Liver (tissue), 10 donors: ENCODE measurements at places on chromosomes 13 and 19. TPM values are rescaled to one million over a fixed set of nuclear protein-coding genes. Genes with fewer than 3 reads are reported as not detected.
A peak's percentile ranks its signal among the peaks of the same experiment; 100 is the strongest.

DNA sequence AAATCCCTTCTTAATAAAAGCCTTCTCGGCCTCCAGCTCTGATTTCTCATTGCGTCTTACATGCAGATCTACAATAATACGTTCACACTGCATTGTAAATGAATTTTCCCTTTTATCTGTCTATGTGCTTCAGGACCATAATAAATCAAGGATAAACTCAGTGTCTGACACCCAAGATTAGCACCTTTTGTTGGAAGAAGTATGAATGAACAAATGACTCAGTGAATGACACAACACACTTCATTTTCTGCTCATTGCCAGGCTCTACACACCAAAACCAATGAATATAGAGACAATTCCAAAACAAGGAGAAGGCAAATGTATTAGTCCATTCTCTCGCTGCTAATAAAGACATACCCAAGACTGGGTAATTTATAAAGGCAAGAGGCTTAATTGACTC, 1224.4 kb downstream of the EFNB2 start:
- peaks cover 3% of the 10 kb centered on the region for H3K27me3 ChIP-seq
- no peak overlapping the region for H3K4me3 ChIP-seq
- H3K27ac ChIP-seq, result no peak overlapping the region
- no peaks in the 10 kb centered on the region for H3K36me3 ChIP-seq
- DNase-seq, result no peak

The ZNF844 gene
- 5.6 TPM for total RNA-seq

- H3K4me1 ChIP-seq, result peaks cover 11% of the 10 kb centered on the region
- no peak for DNase-seq
- H3K27ac ChIP-seq, result no peak overlapping the region
- no peak overlapping the region for H3K4me3 ChIP-seq
- H3K27me3 ChIP-seq, result no peaks in the 10 kb centered on the region
Measured at GRCh38 chr13:106630650-106631049, 62.7 kb upstream of the ARGLU1 start.

- H3K36me3 ChIP-seq, result no peaks in the 10 kb centered on the region
- H3K27ac ChIP-seq, result no peak overlapping the region
- H3K27me3 ChIP-seq, result no peaks in the 10 kb centered on the region
- no peak overlapping the region for H3K4me3 ChIP-seq
Measured at GRCh38 chr13:71304861-71305260, 562.1 kb downstream of the DACH1 start.

DNA sequence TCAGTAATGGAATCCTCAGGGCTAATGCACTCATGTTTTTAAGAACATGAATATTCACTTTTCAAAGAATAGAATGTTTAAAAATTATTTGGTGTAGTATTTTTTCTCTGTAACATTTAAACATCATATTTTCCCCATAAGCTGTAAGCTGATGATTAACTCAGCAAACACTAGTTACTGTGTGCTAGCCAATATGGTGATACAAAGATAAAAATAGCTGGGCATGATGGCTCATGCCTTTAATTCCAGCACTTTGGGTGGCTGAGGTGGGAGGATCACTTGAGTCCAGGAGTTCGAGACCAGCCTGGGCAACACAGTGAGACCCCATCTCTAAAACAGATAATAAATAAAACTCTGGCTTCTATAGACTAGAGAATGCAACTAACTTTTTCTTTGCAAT, 13.2 kb downstream of the RNF17 start:
- H3K27ac ChIP-seq, result no peak overlapping the region
- H3K4me3 ChIP-seq, result no peak overlapping the region
- H3K4me1 ChIP-seq, result no peaks in the 10 kb centered on the region
- no peaks in the 10 kb centered on the region for H3K36me3 ChIP-seq
- DNase-seq, result no peak

GRCh38 chr13:79987761-79988160, 353.2 kb downstream of the SPRY2 start:
- H3K36me3 ChIP-seq, result no peaks in the 10 kb centered on the region
- no peaks in the 10 kb centered on the region for H3K27me3 ChIP-seq
- no peak overlapping the region for H3K4me3 ChIP-seq

The PCDH17 gene
- total RNA-seq, result 1.1 TPM

DNA sequence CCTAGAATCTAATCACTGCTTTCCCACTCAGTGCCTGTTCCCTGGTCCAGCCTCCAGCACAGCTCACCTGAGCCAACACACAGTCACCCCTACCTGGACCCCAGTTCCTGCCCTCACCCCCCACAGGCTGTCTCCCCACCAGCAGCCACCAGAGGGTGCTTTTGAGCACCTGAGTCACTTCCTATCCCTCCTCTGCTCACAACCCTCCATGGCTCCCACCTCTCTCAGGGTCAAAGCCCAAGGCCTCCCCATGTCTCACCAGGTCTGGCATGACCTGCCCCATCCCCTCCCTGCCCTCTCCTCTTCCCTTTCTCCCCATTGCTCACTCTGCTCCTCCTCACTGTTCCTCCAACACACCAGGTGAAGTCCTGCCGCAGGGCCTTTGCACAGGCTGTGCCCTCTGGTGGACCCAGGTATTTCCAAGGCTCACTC, 7.1 kb upstream of the DPP9 start:
- H3K4me3 ChIP-seq, result no peak overlapping the region
- H3K36me3 ChIP-seq, result no peaks in the 10 kb centered on the region
- no peaks in the 10 kb centered on the region for H3K27me3 ChIP-seq
- no peaks in the 10 kb centered on the region for H3K4me1 ChIP-seq

GRCh38 chr19:46728208-46728607, 11.3 kb upstream of the PRKD2 start:
- H3K27me3 ChIP-seq, result no peaks in the 10 kb centered on the region
- peaks cover 78% of the 10 kb centered on the region for H3K36me3 ChIP-seq
- DNase-seq, result no peak
- peak overlapping the region; percentile 33 for H3K27ac ChIP-seq
- no peak overlapping the region for H3K4me3 ChIP-seq

The ZNF440 gene
- total RNA-seq, result 7.2 TPM

- DNase-seq, result no peak
Measured at GRCh38 chr13:93218583-93218982, 8.0 kb upstream of the GPC6 start.

The NAT14 gene
- 3.7 TPM for total RNA-seq

DNA sequence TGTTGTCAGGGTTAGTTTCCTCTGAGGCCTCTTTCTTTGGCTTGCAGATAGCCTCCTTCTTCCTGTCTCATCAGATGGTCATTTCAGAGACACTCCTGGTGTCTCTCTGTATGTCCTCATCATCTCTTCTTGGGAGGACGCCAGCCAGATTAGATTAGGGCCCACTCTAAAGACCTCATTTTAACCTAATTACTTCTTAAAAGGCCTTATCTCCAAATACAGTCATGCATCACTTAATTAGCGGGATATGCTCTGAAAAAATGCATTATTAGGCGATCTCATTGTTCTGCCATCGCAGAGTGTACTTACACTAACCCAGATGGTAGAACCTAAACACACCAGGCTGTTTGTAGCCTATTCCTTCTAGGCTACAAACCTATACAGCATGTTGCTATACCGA, 89.0 kb downstream of the CDK8 start:
- no peak overlapping the region for H3K27ac ChIP-seq
- DNase-seq, result no peak
- H3K4me1 ChIP-seq, result no peaks in the 10 kb centered on the region
- H3K36me3 ChIP-seq, result no peaks in the 10 kb centered on the region

- H3K27ac ChIP-seq, result peak overlapping the region; percentile 56
- peak; percentile 82 for DNase-seq
Measured at GRCh38 chr19:50330365-50331078, 1.3 kb upstream of the KCNC3 start.

- no peaks in the 10 kb centered on the region for H3K36me3 ChIP-seq
- no peak overlapping the region for H3K4me3 ChIP-seq
- DNase-seq, result no peak
- no peaks in the 10 kb centered on the region for H3K27me3 ChIP-seq
- no peaks in the 10 kb centered on the region for H3K4me1 ChIP-seq
- no peak overlapping the region for H3K27ac ChIP-seq
Measured at GRCh38 chr13:25958986-25959385, 92.8 kb downstream of the SHISA2 start.

- DNase-seq, result no peak
- H3K27ac ChIP-seq, result no peak within 1 kb of the TSS
- peaks cover 11% of the 10 kb centered on the region for H3K4me1 ChIP-seq
- H3K36me3 ChIP-seq, result no peaks in the 10 kb centered on the region
Measured at GRCh38 chr19:33621811-33622504, at the start of gene CHST8. CHST8 (plus strand) TSS chr19:33621953; CDS start chr19:33689262, 67,309 bp downstream.

GRCh38 chr13:35225582-35225981, 250.9 kb downstream of the MAB21L1 start:
- no peaks in the 10 kb centered on the region for H3K4me1 ChIP-seq
- no peak for DNase-seq
- no peak overlapping the region for H3K4me3 ChIP-seq
- H3K27me3 ChIP-seq, result no peaks in the 10 kb centered on the region

The RFPL4AL1 gene
- total RNA-seq, result not detected

The NKPD1 gene
- not detected for total RNA-seq

The MAP2K7 gene
- 11.7 TPM for total RNA-seq

The ALOX5AP gene
- total RNA-seq, result 3.5 TPM

GRCh38 chr19:36441339-36441738, 22.9 kb upstream of the ZFP82 start:
- H3K4me3 ChIP-seq, result no peak overlapping the region
- no peaks in the 10 kb centered on the region for H3K36me3 ChIP-seq
- H3K27ac ChIP-seq, result no peak overlapping the region
- H3K27me3 ChIP-seq, result no peaks in the 10 kb centered on the region
- no peak for DNase-seq
